H54 (cell line): ENCODE measurements at places on chromosomes 16 and 17.

- DNase-seq = no peak
These were observed 60.6 kb downstream of the LMF1 start for GRCh38 chr16:910181-910580.

DNA sequence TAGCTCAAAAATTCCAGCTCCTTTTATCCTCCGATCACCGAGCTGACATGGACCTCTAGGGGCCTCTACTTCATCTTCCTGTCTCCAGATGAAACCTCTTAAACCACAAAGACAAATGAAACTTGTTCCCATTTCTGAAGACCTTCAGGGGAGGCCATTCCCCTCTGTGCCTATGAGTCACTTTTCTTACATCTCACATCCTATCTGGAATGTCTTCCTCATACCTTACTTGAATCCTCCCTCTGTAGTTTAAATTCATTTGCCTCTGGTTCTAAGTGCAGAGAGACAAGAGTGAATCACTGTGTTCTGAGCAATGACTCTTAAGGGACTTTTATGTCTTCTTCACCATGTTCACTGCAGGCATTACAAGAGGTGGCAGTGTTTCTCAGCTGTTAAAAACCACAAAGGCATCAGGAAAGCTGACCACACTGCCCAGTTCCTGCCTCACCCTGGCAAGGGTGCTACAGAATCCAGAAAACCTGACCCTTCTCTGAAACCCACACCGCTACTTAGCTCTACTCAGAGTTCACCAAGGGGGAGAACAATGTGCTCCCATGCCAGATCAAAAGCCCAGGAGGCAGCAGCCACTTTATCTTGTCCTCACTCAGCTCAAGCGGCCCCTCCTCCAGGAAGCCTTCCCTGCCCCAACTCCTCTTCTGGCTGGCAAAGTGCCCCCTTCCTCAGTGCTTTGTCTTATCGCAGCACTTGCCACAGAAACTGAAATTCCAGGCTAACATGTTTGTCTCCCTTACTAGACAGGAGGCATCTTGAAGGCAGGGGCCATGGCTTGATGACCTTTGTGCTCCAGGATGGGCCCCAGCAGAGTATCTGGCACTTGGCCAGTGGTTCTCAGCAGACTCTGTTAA, 6.4 kb downstream of the CUEDC1 start:
- DNase-seq = peak; percentile 97

- DNase-seq = no peak
These were observed 6.5 kb downstream of the PIGQ start for GRCh38 chr16:576197-576822.

GRCh38 chr17:6660805-6661463, 9.4 kb downstream of the C17orf100 start:
- no peak for DNase-seq

- no peak for DNase-seq
These were observed 435.5 kb downstream of the KCNJ2 start for GRCh38 chr17:70604854-70605253.

DNA sequence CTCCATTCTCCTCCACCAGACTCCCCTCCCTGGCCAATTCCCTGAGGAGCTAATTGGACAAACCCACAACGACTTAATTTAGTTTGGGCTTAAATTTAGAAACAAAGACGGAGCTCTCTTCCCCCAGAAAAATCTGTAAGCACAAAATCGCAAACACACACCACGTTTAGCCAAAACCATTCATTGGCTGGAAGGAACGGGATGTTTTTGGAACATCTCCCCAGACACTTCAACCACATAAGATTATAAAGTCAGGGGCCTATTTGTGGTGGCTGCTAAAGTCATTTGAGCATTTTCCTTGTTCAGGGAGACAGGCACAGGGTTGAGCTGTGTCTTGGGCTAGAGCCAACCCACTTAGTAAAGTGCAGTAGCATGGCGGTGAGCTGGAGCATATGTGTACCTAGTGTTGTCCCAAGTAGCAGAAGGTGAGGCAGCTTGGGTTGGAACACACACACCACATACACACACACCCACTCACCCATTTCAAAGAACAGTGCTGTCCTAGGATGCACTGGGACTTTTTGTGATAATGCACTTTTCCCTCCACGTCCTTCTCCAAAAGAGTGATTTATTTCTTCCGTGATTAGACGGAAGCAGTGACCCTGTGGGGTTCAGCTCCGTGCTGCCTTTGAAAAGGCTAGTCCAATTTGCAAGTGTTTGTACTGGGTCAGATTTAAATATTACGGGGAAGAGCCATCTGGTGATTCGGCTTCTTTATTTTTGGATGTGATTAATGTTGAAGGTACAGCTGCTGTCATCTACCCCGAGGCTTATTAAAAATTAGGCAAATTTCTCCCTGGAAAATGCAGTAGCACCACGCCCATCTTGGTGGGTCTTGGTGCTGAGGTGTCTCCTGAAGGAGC, 32.2 kb downstream of the ELAC2 start:
- no peak for DNase-seq

- DNase-seq = no peak
These were observed 15.6 kb downstream of the CNP start for GRCh38 chr17:41982026-41982760.
